NCI-H524 (cell line): ENCODE measurements at places on chromosomes 7 and 10.

- no peak for DNase-seq
These were observed 183.6 kb downstream of the TAX1BP1 start for GRCh38 chr7:27923642-27923980.

- DNase-seq = no peak
These were observed 28.6 kb downstream of the REEP3 start for GRCh38 chr10:63549810-63550209.

GRCh38 chr7:44590910-44591309 lies 8.9 kb upstream of the TMED4 start:
- no peak for DNase-seq

DNA sequence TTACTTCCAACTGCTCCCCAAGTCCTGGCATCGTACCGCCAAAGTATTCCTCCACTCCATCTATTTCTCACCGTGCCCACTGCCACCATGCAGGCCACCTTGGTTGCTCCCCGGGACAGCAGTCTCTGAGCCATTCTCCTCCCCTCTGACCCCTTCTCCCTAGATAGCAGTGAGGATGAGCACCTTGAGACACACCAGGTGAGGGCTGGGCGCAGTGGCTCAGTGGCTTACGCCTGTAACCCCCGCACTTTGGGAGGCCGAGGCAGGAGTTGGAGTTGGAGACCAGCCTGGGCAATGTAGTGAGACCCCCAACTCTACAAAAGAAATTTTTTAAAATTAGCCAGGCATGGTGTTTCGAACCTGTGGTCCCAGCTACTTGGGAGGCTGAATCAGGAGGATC lies 4.2 kb downstream of the SLC29A4 start:
- DNase-seq = no peak

DNA sequence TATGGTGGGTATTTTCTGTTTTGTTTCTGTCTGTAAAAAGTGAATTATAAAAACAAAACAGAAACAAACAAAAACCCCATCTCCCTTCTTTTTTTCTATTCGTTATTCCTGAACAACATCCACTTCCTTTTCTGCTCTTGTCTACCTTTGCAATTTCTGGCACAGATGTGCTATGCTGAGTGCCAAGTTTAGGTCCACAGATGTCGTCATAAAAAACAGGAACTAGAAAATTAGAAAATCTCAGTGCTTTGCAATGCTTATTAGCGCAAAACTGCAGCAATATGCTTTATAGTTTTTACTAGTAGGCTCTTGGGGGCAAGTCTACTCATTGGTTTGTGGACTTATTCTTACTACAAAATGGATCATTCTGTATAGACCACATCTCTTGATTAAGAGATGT lies 94.2 kb upstream of the PRKCQ start:
- no peak for DNase-seq

DNA sequence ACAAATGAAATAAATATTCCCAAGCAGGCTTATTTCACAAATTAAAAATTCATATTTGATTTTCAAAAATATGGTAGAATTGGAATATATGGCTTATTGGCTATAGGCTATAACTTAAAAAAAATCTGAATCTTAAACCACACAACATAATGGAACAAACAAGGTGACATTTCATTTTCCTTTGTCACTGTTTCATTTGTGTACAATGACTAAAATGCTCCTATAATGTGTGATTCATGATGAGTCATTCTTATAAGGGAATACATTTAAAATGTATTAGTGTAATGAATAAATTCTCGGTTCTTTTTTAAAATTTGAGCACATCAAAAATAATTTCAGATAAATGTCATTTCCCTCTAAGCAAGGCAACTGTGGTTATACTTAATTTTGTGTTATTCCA lies 148.0 kb upstream of the ANK3 start:
- no peak for DNase-seq

GRCh38 chr10:96279191-96279641 lies 7.8 kb upstream of the BLNK start:
- DNase-seq = no peak

GRCh38 chr10:131743190-131744151 lies 157.3 kb upstream of the PPP2R2D start:
- DNase-seq = no peak
